ENCODE measurements at places on chromosomes 11 and 22.
A peak's percentile ranks its signal among the peaks of the same experiment; 100 is the strongest.

DNA sequence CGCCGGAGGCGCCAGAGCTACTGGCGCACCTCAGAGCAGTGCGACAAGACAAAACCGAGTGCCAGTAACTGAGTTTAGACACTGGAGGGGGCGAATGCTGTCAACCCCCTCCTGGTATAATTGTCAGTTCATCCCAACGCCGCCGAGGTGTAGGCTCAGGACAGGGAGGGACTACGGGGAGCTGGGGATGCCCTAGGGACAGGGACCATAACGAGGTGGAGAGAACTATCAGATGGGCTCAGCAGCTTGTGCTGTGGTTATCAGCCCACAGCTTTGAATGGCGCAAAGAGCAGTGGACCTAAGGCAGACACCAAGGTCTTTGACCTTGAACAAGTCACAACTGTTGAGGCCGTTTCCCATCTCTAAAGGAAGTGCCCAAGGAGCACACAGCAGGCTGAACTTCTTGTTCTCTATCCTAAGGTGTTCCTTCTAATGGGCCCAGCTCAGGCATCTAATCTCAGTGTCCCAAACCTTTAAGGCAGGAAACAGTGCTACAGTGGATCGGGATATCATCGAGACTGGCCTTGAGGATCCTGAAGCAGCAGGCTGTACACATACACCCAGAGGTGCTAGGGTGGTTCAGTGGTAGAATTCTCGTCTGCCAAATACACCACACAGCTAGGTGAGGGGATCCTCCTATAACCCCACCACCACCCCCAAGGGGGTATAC is 958 bp upstream of the TUT1 start:
- DNase-seq = no peak

DNA sequence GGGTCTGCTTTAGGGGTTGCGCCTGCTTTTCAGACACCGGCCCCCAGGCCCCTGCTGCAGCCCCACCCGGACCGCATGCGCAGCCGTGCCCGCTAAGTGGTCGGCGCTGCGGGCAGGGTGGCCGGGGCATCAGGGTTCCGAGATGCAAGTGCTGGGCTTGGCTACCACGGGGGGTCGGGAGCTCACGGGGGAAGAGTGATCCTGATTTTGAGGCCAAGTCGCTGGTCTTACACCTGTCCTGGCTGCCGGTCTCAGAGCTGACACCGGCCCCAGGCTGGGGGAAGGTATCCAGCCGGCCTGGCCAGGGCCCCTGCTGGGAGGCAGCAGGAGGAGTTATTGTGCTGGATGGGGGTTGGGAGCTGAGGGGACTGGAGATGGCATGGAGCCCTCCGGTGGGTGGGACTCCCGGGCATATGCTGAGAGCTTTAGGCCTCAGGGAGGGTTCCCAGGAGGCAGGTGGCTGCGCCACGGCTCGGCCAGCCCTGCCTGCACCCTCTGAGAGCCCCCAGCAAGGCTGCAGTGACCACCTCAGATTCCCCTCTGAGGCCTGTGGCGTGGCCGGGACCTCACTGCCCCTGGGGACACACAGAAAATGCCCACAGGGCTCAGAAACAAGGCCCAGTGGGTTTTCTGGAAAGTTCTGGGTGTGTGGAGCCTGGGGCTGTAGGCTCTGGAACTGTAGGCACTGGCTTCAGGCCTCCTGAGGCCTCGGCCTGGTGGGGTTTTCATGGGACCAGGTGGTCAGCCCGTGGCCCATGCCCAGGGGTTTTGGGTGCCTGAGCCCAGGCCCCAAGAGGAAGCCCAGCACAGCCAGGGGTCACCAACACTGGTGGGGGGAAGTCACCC is 4.4 kb upstream of the MUC5AC start:
- no peak for DNase-seq

GRCh38 chr11:119991669-119992068 is 146.2 kb downstream of the TRIM29 start:
- no peak for DNase-seq

- DNase-seq = no peak
Observed at GRCh38 chr22:17284466-17284865, 65.2 kb upstream of the ADA2 start.

- DNase-seq = peak; percentile 84
Observed at GRCh38 chr11:45885274-45885920, at the start of gene MAPK8IP1. MAPK8IP1 (plus strand) TSS chr11:45885651; CDS start chr11:45885821, 170 bp downstream.

DNA sequence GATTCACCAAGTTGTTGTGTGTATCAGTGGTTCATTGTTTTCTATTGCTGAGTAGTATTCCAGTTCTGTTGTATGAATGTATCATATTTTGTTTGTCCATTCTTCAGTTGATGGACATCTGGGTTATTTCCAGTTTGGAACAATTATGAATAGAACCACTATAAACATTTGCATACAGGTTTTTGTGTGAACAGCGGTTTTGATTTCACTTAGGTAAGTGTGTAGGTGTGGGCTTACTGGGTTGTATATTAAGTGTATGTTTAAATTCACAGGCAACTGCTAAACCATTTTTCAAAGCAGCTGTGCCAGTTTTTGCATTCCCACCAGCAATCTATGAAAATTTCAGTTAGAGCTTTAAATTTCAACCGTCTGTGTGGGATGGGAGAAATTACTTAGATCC is 217.8 kb downstream of the NELL1 start:
- no peak for DNase-seq

- no peak for DNase-seq
Observed at GRCh38 chr22:50169774-50170341, 673 bp upstream of the PANX2 start.

DNA sequence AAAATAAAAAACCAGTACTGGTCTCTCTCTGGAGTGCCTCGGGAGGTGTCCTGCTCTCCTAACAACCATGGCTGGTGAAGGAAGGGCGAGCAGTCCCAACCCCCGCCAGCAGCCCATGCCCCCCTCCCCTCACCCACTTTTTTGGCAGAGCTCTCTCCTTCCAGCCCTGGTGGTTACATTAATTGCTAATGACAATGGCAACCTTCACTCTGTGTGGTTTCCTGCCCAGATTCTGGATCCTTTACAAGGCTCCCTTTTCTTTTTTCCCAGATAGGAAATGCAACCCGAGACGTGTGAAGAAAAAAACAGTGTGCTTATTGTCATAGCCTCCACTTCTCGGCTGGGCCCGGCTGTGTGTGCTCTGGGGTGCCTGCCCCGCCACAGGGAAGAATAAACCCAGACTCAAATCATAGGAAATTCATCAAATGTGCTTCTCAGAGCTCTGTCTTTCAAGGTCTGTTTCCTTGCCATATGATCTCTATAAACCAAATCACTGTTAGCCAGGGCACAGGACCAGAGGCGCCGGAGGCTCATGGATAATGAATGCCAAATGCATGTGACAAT is 513.0 kb downstream of the SOX6 start:
- no peak for DNase-seq

- DNase-seq = no peak
Observed at GRCh38 chr11:35419184-35419829, at the start of gene SLC1A2. SLC1A2 (minus strand) TSS chr11:35419558; CDS start chr11:35418966, 592 bp downstream.

GRCh38 chr11:66568124-66568916 is at the start of gene CTSF:
CTSF (minus strand) TSS chr11:66568606; CDS start chr11:66568486, 120 bp downstream.
- peak; percentile 78 for DNase-seq

GRCh38 chr11:120310870-120311269 is 14.2 kb upstream of the TLCD5 start:
- DNase-seq = no peak

GRCh38 chr11:75642402-75643113 is 26.3 kb downstream of the MAP6 start:
- no peak for DNase-seq

- DNase-seq = no peak
Observed at GRCh38 chr11:129061492-129062230, 119.0 kb upstream of the TP53AIP1 start.

DNA sequence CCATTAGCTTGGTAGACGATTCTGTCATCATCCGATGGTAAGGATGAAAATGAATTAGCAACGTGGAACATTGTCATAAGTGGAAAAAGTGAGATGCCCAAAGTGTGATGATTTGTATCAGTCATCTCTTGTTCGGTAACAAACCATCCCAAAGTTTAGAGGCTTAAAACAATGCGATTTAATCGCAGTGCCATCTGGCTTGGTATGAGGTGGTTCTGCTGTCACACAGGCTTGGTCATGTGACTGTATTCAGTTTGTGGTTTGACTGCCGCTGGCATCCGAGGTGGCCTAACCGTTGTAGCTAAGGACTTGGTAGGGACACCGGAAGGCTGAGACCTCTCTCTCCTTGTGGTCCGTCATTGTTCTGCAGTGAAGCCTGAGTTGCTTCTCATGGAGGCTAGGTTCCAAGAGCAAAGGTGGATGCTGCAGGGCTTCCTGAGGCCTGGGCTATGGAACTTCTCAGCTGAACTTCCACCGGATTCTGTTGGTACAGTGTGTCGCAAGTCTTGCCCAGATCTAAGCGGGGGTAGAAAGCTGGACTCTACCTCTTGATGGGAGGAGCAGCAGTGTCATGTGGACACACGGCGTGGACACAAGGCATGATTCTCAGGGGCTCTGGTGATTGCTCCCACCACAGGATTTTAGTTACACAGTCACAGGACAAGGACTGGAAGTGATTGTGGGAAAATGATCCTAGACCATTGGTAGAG is 36.3 kb downstream of the BCR start:
- no peak for DNase-seq

- no peak for DNase-seq
Observed at GRCh38 chr11:42171046-42171445, 711.6 kb upstream of the LRRC4C start.
